T-cell (primary cell): ENCODE measurements at places on chromosomes 11 and 22. TPM values are rescaled to one million over a fixed set of nuclear protein-coding genes. Genes with fewer than 3 reads are reported as not detected.

DNA sequence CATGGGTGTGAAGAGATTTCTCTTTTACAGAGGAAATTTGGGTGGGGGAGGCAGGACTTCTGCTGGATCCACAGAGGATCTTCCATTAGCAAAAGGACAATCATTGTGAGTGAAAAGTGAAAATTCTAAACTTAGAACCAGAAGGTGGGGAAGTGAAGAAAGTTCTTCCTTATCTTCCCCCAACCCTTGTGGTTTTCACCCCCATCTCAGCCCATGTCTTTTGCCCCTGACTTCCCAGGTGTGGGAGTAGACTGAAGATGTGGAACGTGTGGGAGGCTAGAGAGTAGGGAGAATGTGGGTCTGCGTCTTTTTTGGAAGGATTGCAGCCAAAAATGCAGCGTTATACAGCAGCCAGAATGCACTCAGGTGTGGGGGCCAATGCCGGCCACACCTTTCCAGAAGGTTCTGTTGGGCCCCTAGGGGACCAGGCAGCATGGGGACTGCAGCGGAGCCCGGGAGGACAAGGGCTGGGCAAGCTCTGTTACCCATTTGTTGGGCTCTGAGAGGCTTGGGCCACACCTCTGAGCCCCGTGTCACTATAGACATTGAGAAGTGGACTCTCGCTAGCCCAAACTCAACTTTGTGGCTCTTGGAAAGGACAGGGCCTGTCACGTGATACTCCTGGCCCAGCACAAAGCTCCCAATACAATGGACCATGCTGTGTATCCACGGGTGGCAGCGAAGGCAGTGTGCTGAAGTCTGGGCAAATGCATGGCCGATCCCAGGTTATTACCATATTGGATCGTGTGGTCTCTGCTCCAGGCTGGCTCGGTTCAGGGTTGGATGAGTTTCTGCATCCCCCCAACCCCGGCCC, 32.8 kb upstream of the LINC01488 start:
- peaks cover 8% of the 10 kb centered on the region for H3K4me1 ChIP-seq
- no peak overlapping the region for H3K27ac ChIP-seq
- H3K27me3 ChIP-seq, result peaks cover 72% of the 10 kb centered on the region
- DNase-seq, result no peak

- no peak overlapping the region for H3K27ac ChIP-seq
- H3K4me3 ChIP-seq, result no peak overlapping the region
- no peaks in the 10 kb centered on the region for H3K4me1 ChIP-seq
Observed at GRCh38 chr11:117385471-117385870, 57.8 kb downstream of the CEP164 start.

The SBF2 gene
- total RNA-seq, result 10.6 TPM

DNA sequence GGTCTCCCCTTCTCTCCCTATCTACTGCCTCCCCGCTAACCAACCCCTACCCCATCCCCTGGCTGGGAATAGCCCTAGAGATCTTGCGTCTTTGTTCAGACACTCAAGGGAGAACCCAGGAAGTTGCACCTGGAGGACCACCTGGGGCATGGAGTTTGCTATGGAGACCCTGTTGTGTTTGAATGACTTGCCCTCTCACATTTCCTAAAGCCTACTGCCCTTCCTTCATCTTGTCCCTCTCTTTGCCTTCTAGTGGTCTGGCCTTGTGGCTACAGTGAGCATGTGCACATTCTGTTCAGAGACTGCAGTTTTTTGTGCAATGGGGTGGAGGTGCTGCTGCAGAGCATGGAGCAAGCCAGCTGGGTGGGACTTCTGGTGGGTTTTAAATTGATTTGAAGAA, 42.5 kb downstream of the ZNRF3 start:
- no peak overlapping the region for H3K4me3 ChIP-seq
- no peak overlapping the region for H3K27ac ChIP-seq
- no peaks in the 10 kb centered on the region for H3K4me1 ChIP-seq

The SCGB2A2 gene
- not detected for total RNA-seq

The GLYATL2 gene
- not detected for total RNA-seq
